LHCN-M2 (cell line): ENCODE measurements at places on chromosomes 3 and 15. TPM values are rescaled to one million over a fixed set of nuclear protein-coding genes. Genes with fewer than 3 reads are reported as not detected.

DNA sequence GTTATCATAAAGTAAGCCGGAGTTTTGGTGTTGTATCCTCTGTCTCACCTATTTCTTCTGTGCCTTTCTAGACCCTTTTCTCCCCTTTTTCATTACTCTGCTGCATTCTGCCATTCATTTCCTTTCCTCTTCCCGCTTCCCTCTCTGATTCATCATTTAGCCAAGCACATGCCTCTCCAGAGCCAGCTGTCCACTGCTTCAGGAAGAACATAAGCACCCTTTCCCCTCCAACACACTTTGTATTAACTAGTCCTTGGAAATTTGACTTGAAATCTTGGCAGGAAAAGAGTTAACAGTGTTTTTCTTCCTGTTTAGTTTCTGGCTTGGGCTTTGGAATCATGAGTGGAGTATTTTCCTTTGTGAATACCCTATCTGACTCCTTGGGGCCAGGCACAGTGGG, 9.7 kb downstream of the APH1B start:
- DNase-seq: peak; percentile 83

DNA sequence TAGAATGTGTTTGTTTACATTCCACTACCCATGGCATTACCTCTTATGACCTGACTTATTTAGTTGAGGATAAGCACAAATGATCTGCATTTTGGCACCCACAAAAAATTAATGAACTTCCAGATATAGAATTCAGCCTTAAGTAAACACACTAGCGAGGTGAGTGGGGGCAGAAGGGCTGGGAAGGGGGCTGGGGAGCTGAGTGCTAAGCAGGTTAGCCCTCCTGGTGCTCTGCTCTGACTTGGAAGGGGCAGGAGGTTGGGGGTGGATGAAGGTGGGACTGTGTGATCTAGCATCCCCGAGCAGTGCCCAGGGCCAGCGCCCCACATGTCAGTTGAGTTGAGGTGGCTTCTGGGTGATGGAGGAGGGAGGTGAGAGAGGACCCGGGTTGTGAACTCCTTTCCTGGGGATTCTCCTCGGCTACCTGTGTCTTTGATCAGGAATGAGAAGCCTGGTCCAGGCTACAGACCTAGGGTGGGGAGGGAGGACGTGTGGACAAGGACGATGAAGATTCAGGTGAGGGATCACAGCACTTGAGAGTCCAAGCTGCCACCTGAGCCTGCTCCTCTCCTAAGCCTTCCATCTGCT, 178.6 kb upstream of the SMAD3 start:
- DNase-seq: no peak

GRCh38 chr3:64739971-64740631, 52.3 kb upstream of the ADAMTS9 start:
- peak; percentile 16 for DNase-seq

GRCh38 chr3:78178209-78178608, 1138.3 kb downstream of the ROBO2 start:
- DNase-seq: no peak

DNA sequence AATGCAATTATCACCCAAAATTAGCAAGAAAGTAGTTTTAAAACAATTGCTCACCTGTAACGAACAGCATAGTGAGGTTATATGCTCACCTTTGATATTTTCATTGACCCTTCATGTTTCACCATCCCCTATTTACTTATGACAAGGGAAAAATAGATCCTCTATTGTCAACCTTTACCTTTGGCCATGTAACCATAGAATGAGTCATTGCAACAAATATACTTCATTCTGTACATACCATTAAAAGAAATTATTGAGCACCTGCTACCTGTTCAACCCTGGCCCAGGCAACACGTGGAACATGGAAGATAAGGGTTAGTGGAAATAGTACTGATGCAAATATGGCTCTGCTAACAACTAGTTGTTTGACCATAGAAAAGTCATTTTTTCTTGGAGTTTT, 20.2 kb downstream of the LSAMP start:
- no peak for DNase-seq

GRCh38 chr3:152466784-152467183, 198.1 kb downstream of the MBNL1 start:
- DNase-seq: peak; percentile 41

GRCh38 chr3:59052803-59053411, 3.1 kb upstream of the CFAP20DC start:
- peak; percentile 64 for DNase-seq

DNA sequence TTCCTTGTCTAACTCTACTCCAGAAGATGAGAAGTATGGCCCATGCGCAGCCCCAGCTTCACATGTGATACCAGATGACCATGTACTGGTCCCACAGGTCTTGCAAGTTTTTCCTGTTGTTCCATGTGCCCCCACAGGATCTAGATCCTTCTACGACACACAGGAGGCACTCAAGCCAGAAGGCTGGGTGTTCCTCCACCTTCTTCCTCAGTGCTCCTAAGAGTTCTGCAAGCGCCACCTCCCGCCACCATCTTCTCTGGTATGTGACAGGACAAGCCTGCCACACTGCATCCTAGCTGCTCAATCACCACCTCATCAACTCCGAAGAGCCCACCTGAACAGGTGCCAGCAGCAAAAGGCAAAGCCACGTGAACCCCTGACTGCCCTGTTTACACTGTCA, 43.1 kb downstream of the XXYLT1 start:
- no peak for DNase-seq

DNA sequence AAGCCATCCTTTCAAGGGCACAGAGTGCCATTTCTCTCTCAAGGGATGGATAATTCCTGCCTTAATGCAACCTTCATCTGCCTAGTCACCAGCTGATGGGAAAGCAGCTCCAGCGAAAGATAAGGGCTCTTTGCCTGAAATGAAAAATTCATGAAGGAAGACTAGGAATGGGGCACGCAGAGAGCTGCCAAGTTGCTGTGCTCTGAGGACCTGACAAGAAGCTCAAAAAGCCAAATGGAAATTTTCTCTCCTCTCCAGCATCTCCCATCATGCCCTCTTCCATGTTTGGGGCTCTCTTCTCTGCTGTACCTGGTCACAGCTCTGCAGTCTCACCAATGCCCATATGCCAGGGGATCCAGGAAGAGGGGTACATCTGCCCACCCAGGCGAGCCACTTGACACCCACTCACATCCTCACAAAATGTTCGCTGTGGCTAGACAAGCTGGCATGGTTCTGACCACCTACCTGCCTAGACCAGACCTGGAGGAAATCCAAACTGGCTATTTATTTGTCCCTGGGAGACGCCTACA, 29.3 kb upstream of the ABHD2 start:
- DNase-seq: no peak

DNA sequence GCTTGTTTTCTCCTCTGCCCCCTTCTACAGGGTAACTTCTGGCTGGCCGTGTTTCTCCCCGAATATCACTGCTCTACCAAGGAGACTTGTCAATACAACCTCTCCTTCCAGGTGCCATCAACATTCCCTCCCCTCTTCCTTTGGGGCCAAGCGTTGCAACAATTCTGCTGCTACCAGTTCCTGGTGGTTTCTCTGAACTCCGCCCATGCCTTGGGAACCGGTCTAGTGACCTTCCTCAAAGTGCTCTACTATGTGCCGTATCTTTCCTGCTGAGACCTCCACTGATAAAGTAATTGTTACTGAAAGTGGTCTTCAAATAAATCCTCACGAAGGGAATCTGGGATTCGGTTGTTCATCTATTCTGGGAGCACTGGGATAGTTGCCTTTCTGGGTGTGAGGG, 26.2 kb downstream of the PCSK6 start:
- no peak for DNase-seq

- DNase-seq: no peak
Measured at GRCh38 chr3:14256046-14256445, 77.4 kb downstream of the LSM3 start.

- peak; percentile 49 for DNase-seq
Measured at GRCh38 chr3:71684757-71685386, 40.3 kb downstream of the EIF4E3 start.

- DNase-seq: no peak
Measured at GRCh38 chr3:151328298-151328995, 902 bp downstream of the P2RY13 start.

GRCh38 chr3:8769088-8769822, at the start of gene OXTR:
Gene OXTR (minus strand): TSS chr3:8769613. CDS start chr3:8768187, 1,426 bp downstream.
- DNase-seq: peak; percentile 79

GRCh38 chr3:64095802-64096201, 72.5 kb upstream of the PSMD6 start:
- no peak for DNase-seq

- no peak for DNase-seq
Measured at GRCh38 chr15:77731067-77731466, 98.4 kb upstream of the LINGO1 start.

DNA sequence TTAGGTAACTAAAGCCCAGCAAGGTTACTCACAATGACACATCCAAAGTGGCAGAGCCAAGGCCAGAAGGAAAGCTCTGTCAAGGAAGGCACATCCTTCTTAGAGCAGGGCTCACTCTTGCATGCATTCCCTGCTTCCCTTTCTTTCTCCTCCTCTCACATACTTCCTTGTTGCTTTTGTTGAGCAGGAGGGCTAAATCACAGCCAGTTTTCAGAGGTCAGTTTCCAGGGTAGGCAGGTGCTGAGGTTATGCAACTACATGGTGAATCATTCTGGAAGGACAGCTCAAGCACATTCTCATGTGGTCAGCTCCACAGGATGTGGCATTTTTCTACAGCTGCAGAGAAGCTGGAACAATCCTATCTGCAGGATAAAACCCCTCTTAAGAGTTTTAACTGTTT, 275.6 kb downstream of the ZNF621 start:
- peak; percentile 100 for DNase-seq

DNA sequence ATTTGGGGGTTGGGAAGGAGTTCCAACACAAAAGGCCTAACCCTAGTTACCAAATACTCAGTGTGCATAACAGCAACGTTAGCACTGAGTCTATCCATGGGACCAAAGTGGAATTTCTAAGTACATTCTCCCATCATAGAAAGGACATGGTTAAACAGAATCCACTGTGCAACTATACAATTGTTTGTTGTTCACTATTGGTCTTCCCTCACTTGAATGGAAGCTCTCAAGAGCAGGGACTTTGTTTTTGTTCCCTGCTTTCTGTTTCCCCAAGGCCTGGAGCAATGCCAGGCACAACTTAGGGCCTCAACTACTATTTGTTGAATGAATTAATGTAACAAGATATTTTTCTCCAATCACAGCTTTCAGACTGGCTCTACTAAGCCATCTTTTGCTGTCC, 25.6 kb downstream of the COL8A1 start:
- DNase-seq: no peak

DNA sequence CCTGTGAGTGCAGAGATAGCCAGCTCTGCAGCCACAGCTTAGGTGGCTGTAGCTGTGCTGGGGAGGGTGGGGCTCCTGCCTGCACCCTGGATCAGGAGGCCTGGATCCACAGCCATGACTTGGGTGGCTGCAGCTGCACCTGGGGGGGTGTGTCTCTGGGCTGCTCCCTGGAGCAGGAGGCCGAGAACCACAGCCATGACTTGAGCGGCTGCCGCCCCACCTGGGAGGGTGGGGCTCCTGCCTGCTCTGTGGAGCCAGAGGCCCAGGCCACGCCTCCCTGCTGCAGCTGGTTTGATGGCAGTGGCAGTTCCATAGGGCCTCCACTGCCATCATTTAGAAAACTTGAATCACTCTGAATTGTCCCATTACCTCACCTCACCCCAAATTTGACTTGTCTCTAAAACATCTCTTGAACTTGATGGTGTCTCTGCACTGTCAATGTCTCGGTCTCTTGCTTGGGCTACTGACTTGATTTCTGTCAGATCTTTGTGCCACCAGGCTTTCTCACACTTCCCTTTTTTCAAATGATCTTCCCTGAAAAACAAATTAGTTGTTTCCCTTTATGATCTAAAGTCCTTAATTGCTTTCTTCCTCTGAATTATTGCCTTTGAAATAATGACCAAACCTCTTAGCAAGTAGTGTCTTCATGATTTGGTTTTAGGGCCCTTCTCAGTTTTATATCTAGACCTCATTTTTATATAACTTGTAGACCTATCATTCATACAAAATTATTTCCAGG, 313.2 kb upstream of the MME start:
- no peak for DNase-seq

DNA sequence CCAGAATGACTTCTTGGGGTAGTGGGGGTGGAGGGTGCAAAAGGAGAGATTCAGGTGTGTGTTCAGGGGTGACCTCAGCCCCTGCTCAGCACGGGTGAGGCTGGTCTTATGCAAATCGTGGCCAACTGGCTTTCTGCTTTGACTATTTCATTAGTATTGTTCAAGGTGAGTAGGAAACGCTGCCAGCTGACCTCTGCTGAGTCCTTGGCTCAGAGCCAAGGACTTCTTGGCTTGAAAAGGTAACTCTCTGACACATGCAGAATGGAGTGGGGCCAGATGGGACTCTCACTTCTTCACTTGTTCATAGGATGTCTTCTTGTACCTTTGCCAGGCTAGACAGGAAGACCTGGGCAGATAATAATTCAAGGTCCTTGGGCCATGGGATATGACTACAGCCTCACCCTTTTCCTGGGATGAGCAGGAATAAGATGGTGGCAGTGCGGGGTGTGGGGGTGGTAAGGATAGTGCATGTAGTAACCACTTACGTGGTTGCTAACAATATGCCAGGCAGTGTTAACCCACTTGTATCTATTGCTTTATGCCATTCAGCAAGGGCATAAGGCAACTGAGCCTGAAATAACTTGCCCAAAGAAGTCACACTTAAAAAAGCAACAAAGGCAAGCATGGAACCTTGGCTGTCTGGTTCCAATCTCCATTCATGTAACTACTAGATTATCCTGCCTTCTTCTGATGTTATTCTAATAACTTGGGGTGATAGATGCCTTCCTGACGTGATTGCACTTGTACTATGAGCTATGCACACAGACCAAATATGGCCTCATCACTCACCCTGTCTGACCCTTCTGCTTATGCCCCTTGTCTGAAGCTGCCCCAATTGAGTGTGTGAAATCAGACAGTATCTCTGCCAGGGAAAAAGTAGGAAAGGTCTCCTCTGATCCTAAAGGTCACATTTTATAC, 193.1 kb downstream of the NR1D2 start:
- DNase-seq: no peak

Gene PLA2G4D
- total RNA-seq: not detected in 2 replicates

Gene CELF6
- 0.38 and 0.46 TPM in 2 replicates for total RNA-seq

Gene LSM3
- 22.7 and 22.8 TPM in 2 replicates for total RNA-seq

Gene ISLR2
- not detected in 2 replicates for total RNA-seq

Gene CLDN18
- total RNA-seq: 0.06 TPM in 1 of 2 replicates, not detected in the other
